Lung (tissue), 17 donors: ENCODE measurements at places on chromosomes 2 and 18. TPM values are rescaled to one million over a fixed set of nuclear protein-coding genes. Genes with fewer than 3 reads are reported as not detected.

DNA sequence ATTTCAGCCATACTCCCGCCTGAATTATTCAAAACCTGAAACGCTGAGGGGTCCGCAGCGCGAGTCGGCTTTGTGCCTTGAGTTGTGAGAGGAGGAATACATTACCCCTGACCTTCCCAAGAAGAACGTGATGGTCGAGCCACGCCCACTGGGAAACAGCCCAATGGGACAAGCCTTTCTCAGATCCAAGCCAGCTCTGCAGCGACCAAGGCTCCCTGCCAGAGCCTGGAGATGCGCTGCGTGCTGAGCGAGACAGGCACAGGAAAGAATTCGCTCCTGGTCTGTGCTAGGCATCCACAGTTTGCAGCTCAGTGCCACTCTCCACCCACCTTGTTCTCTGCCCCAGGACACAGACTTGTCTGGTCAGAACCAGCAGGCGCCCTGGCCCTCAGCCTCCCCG is 74.1 kb upstream of the GLI2 start:
- peak; percentile 96 for DNase-seq

GRCh38 chr2:241689306-241689705 is 2.7 kb upstream of the DTYMK start:
- DNase-seq, result no peak

- DNase-seq, result no peak
Measured at GRCh38 chr2:114614592-114614991, 172.2 kb downstream of the DPP10 start.

GRCh38 chr2:168480356-168480755 is 24.3 kb downstream of the CERS6 start:
- DNase-seq, result no peak

- DNase-seq, result no peak
Measured at GRCh38 chr2:59584958-59585357, 968.5 kb downstream of the BCL11A start.

GRCh38 chr2:241728627-241729026 is 5.8 kb upstream of the D2HGDH start:
- no peak for DNase-seq

DNA sequence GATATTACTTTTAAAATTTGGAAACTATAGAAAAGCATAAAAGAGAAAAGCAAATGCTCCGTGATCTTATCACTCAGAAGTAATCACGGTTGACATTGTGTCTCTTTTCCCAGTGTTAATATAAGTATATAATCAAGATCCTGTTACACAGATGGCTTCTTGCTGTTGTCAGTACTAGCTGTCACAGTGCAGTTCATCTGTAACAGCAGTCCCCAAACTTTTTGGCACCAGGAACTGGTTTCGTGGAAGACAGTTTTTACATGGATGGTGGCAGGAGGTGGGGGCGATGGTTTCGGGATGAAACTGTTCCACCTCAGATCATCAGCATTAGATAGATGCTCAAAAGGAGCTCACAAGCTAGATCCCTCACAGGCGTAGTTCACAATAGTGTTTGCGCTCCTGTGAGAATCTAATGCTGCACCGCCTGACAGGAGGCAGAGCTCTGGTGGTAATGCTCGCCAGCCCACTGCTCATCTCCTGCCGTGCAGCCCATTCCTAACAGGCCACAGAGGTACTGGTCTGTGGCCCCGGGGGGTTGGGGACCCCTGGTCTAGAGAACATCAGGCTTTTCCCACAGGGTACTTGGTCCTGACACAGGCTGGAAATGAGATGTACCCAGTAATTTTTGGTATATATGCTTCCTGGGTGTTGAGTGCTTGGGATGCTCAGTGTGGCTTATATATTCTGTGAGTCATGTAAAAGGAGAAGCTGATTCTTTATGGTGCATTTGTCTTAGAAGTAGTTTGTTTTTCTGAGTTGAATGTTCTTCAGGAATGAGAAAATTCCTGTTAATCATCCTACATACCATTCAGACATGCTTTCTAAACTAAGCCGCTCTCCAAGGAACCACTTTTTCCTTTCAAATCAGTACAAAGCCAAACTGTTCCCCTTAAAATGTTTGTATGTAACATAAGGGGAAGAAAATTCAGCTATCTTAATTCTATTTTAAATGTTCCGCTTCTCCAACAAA is 121.8 kb downstream of the NCK2 start:
- DNase-seq, result peak; percentile 32

GRCh38 chr2:234287650-234288049 is 209.2 kb downstream of the ARL4C start:
- no peak for DNase-seq

DNA sequence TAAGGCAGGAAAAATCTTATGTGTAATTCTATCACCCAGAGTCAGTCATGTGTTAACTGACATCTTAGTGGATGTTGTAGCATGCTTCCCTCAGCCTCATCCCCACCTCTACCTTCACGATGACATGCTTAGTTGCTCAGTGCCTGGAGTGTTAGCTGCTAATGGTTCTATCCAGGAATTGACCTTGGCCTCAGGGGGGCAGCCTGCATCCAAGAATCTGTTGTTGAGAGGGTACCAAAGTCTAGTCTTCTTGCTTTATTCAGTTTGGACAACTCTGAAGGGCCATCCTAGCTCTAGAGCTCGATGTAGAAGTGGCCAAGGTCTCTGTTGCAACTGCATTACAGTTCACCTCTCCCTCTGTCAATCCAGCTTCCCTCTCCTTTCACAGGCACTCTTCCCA is 61.2 kb downstream of the ACYP2 start:
- DNase-seq, result peak; percentile 77

DNA sequence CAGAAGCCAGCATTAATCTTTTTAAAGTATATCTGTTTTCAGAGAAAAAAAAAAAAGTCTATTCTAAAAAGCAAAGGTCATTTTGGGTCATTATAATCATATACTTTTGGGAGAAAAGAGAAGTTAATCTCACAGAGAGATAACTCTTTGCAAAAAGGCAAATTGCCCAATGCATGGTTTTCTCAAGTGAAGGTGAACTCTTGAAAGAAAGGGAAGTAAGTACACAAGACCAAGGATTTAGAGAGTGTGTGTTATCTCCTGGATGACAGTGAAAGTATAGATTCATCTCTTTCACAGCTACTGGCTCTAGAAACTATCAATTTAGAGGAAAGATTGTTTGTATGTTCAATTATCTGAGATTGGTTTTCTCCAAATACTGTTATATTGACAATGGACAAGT is 151.4 kb downstream of the CD8B2 start:
- DNase-seq, result no peak

DNA sequence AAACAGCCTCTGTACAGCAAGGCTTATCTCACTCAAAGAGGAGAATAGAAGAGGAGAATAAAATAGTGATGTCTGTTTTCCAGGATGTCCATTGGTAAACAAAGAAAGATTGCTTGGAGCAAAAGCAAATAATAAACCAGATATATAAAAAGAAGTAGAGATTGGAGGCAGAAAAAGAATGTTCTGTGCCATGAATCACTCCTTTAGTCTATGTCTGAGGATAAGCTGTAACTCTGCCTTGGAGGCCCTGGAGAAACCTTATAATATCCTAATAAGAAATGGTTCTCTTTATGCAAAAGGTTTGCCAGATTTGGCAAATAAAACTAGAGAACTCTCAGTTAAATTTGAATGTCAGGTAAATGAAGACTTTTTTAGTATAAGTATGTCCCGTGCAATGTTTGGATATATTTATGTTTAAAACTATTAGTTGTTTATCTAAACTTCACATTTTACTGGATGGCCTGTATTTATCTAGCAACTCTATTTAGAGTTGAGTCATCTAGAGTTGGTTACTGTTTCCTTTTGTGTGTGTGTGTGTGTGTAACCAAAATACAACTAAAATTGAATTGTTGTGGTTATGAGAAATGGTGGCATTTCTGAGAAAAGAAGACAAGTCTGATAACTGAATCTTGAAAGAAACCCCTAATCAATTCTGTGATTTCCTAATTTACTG is 510.3 kb upstream of the SETBP1 start:
- DNase-seq, result no peak

GRCh38 chr18:58645398-58645797 is 16.5 kb upstream of the ALPK2 start:
- DNase-seq, result no peak

DNA sequence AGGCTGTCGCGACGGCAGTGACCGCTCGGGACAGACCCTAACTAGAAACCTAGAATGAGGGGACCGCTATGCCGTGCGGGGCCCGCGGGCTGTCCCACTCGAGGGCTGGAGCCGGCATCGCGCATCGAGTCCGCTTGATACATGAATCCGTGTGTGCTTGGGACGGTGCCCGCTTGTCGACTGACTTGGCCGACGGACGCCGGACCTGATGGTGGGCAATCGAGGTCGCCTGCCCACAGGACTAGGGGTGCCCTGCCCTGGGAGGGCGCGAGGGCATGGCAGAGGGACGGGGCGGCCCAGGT is 749 bp upstream of the PTMA start:
- DNase-seq, result peak; percentile 76

DNA sequence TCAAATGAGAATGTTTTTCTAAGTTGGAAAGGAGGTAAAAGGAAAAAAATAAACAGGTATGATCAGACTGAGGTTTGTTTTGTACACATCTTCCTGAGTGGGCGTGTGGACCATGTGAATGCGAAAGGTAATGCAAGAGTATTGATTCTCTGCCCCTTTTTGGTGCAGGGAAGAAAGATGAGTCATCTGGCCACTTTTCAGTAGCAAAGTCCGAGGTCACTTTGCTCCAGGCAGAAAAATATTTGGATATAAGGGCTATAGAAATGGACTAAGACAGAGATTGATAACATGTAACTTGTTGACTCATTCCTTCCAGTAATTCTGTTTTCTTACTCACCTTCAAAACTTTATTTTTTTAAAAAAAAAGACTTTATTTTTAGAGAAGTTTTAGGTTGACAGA is 130.5 kb downstream of the DSEL start:
- DNase-seq, result no peak

- DNase-seq, result no peak
Measured at GRCh38 chr2:241929551-241930490, 60.3 kb downstream of the RTP5 start.

DNA sequence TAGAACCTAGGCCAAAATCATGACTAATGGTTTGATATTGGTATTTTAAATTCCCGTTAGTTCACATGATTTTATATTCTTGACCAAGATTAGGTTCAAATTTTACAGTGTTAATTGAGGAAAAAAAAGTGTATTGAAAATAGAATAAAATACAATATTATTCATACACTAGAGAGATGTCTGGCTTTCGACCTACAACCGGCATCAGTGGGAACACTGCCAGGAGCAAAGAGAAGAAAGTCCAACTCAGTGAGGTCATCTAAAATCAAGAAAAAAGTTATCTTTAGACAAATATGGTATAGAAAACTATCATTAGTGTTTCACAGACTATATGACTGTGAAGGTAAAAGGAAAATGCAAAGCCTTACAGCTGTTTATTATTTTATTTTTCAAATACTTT is 81.5 kb downstream of the PIGN start:
- DNase-seq, result peak; percentile 17

DNA sequence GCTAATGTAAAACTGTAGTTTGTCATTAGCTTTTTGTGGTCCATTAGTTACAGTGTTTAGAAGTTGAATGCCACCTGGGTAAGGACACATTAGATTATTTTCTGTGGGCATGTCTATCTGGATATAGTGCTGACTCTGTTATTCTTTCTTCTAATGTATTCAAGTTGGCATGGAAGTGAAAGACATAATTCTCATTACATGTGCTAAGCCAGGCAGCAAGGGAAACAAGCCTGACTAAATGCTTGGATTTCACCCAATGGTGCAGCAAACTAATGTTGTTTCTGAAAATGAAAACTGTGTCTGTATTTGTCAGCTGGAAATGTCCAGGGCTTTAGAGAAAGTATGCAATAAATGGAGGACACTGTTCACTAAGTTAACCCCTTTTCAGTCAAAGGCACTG is 100.7 kb downstream of the NUP35 start:
- DNase-seq, result peak; percentile 42

- no peak for DNase-seq
Measured at GRCh38 chr18:22459491-22459890, 41.8 kb upstream of the CTAGE1 start.

GRCh38 chr18:9629709-9630108 is 15.3 kb upstream of the PPP4R1 start:
- no peak for DNase-seq

DNA sequence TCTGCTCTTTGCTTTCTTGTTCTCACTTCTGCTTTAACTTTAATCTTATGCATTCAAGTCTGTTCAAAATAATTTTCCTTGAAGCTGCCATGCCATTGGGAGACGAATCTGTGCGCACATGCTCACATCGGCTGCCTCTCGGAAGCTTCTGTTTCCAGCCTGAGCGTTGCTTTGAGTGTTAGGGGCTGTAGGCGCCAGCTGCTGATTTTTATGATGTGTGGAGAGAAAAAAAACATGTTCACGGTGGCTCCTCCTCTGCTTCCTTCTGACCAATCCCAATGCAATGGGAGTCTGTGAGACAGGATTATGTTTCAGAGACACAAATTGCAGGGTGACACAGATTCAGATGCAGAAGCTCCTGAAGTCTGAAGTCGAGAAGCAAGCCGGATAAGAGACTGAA is at the start of gene MC4R:
MC4R (minus strand) TSS at position 180 of the 400 bp plus-strand sequence. CDS start 426 bp downstream, outside the sequence.
- peak; percentile 95 for DNase-seq

GRCh38 chr18:45155526-45155925 is 459.8 kb upstream of the SLC14A2 start:
- DNase-seq, result no peak

- DNase-seq, result peak; percentile 80
Measured at GRCh38 chr18:24138789-24139616, at the start of gene CABYR. TSS of gene CABYR (plus strand) at chr18:24139062. CDS start at chr18:24143115, 4,053 bp downstream.

DNA sequence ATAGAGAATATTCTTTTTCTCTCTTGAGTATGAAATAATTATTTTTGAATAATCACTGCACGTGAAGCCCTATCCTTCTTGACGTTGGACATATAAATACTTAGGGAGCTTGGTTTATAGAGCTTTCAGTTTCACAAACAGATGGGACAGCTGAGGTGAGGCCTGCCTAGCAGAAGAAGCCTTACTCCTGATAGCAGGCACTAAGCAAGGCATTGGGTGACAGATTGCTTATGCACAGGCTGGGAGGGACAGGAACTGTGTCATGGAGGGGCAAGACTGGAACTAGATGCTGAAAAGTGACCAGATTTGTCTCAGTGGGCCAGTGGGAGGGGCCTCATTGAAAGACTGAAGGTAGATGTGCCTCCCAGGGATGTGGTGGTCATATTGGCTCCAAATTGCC is 220.8 kb downstream of the NEDD4L start:
- DNase-seq, result no peak

GRCh38 chr2:171201767-171202166 is 41.1 kb upstream of the TLK1 start:
- DNase-seq, result no peak

GRCh38 chr2:138395565-138396306 is 105.8 kb upstream of the SPOPL start:
- no peak for DNase-seq

TPO gene
- total RNA-seq, result not detected

ERICH2 gene
- 5.6 TPM for total RNA-seq

SNORC gene
- 0.97 TPM for total RNA-seq

ID2 gene
- 67.9 TPM for total RNA-seq

CCDC195 gene
- not detected for total RNA-seq

HTR2B gene
- total RNA-seq, result 0.31 TPM

ACTG2 gene
- 82.9 TPM for total RNA-seq

EVX2 gene
- total RNA-seq, result not detected

GYPC gene
- total RNA-seq, result 61.4 TPM

UGT1A7 gene
- total RNA-seq, result not detected

GCKR gene
- 0.31 TPM for total RNA-seq

CHRNA1 gene
- total RNA-seq, result not detected

ATP6V1B1 gene
- total RNA-seq, result 1.4 TPM

RAB6D gene
- total RNA-seq, result 0.09 TPM

ANKRD62 gene
- 0.09 TPM for total RNA-seq

ARHGAP25 gene
- total RNA-seq, result 17.1 TPM

HDAC4 gene
- 29.2 TPM for total RNA-seq
